ENCODE measurements at places on chromosomes 7 and 10.

DNA sequence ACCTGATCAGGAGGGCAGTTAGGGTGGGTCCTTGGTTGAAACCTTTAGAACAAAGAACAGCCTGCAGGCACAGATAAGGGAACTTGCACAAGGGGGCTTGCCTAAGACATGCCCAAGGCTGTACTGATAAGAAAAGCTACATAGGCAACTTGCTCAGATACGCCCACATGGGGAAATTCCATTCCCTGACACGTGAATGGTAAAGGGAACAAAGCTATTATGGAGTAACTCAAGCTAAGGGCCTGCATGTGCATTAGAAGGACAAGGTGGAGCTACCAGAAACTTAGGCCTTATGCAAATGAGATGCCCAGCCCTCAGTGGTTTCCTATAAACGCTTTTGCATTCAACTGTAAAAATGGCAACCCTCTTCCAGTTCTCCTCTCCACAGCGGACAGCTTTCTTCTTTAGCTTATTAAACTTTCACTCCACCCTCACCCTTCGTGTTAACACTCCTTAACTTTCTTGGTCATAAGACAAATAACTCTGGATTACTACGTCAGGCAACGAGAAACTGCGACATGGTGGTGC lies 1192.1 kb upstream of the CELF2 start:
- DNase-seq, result no peak

DNA sequence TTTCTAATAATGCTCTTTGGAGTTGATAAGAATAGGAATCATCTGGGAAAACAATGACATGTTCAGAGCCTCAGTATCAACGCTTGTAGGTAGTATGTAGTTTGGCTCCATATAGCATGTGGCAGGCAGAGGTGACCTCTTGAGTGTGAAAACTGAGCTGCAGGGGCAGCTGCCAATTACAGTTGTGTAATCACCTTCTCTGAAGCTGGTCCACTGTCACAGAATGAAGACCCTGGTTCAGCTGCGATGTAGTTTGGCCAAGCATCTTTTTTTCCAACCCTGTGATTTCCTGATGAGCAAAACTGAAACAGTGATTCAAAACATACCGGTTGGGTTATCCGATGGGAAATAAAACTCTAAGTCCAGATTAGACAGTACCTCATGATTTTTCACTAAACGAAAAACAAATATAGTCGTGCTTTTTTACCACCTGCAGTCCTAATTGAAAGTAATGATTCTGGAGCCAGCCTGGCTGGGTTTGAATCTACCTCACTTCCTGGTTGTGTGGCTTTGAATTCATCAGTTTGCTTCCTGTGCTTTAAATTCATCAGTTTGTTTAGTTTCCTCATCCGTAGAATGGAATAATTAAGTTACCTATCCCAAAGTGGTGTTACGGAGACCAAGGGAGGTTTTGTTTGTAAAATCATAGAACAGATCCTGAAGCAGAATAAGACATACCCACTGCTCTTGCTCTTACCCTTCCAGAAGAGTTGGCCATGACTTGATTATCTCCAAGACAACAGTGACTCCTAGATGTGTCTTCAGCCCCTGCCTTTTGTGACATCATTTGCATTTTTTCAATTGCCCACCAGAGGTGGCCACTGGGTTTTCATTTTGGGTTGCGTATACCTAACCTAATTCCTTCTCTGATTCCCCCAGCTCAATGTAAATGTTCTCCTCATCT lies 87.4 kb downstream of the CELF2 start:
- DNase-seq, result peak; percentile 18

DNA sequence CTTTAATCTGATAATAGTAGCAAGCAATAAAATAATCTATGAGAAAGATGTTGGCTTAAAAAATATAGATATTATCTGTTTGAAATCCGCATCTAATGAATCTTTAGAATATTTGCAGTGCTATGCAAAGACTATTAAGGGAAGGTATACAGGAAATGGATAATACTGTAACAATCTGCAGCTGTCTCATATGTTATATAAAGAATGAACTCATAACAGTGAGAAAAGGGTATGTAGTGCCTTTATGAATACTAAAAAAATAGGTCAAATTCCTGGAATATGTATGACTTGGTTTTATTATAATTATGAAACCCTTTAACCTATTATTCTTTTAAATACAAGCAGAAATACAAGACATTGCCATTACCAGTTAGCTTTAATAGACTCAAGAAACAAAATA lies 105.1 kb upstream of the GPR22 start:
- no peak for DNase-seq

DNA sequence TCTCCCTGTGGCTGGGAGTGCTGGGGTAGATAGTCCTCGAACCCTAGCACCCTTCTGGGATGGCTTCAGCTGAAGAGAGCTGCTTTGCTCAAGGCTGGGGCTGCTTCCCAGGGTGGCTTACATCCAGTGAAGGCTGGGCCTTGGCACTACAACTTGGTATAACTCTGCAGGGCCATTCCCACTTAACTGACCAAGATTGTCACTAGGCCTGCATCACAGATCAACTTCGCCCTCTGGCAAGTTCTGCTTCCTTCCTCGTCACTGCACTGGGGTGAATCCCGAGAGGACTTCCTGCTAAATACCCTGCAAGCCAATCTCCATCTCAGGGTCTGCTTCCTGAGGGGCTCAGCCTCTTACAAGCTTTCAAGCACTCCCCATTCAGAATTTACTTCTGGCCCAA lies 195.2 kb downstream of the DOCK4 start:
- no peak for DNase-seq

GRCh38 chr10:118870467-118871243 lies 115.9 kb upstream of the CACUL1 start:
- no peak for DNase-seq

- no peak for DNase-seq
These were observed 40.5 kb upstream of the RABGEF1 start for GRCh38 chr7:66699998-66700397.

GRCh38 chr7:132226046-132226956 lies 350.0 kb downstream of the PLXNA4 start:
- no peak for DNase-seq

- no peak for DNase-seq
These were observed 78.6 kb upstream of the GLI3 start for GRCh38 chr7:42315631-42316030.

DNA sequence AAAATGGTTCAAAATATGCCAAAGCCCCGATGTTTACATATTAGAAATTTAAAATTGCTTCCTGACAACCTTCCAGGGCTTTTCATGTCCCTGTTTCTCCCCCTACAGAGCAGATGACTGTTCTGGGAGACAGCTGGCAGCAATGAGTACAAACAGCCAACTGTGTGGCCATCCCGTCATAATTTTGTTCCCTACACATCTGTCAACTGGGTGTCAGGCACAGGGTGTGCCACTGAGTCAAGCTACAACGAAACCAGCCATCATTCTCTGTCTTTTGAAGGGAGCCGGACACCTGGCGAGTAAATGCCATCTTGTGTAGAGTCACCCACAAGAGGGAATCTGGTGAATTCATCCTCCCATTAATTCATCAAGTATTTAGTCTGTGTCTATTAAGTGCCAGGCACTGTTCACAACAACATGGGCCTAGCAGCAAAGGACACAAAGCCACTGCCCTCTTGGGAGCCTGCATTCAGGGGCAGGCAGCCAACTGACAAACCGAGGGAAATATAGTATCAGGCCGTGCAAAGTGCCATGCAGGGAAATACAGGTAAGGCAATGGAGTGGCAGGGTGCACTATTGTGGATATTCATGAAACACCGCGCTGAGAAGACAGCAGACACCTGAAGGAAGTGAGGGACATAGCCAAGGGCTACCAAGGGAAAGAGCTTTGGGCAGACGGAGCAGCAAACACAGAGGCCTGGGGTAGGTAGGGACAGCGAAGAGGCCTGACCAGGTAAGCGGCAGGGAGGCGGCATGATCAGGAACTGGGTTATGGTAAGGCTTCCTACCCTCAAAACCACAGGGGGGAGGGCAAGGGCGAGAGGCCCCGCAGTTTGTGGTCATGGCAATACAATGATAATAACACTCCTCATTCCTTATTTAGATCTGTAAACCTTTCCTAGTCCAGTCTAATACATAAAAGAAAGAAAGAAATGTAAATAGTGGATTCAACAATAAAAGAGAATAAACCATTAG lies 213.6 kb downstream of the FAM107B start:
- no peak for DNase-seq
